ENCODE measurements at places on chromosomes 7 and 10.
A peak's percentile ranks its signal among the peaks of the same experiment; 100 is the strongest.

DNA sequence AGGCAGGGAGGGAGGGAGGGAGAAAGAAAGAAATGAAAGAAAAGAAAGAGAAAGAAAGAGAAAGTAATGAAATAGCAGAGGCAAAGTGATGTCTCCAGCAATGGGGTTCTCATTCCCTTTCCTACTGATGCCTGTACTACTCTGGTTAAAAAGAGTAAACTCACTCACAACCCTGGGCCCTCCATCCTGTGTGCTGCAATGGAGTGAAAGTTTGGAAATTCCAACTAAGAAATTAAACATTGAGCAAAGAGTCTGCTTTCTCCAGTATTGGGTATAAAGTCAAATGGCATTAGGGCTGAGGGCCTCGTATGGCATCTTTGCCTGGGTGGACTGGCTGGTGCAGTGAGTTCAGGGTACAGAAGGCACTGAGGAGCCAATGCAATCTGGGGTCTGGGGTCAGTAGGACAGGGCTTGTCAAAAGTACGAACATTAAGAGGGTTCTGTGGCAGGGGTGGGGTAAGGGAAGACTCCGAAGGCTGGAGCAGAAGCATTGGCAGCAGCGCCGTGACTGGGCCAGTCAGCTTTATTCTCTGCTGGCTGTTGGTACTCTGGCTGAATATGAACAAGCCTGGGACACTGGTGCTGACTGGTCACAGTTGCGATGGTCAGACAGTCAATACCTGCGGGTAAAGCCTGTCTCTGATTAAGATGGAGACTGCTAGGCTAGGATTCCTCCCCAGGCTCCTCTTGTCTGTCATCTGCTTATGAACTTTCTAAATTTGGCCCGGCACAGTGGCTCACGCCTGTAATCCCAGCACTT is 24.1 kb upstream of the TNS3 start:
- no peak for DNase-seq

DNA sequence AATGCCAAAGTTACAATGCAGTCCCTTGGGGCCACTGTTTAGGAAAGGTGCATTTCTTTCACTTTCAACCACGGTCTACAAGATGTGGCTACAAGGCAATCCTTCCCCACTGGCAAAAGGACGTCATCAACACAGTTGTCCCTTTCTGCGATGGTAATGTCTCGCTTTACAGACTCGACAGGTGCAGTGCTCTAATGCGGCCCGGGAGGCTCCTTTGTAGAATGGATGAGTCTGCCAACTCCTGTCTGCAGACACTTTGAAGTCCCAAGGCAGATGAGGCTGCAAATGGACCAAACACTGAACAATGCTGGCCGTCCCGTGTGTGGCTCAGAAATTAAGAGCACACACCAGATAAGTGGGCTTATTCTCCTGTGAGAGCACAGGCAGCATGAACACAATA is 133.7 kb downstream of the PIP4K2A start:
- no peak for DNase-seq

GRCh38 chr10:78277314-78278057 is 243.8 kb downstream of the RPS24 start:
- no peak for DNase-seq

DNA sequence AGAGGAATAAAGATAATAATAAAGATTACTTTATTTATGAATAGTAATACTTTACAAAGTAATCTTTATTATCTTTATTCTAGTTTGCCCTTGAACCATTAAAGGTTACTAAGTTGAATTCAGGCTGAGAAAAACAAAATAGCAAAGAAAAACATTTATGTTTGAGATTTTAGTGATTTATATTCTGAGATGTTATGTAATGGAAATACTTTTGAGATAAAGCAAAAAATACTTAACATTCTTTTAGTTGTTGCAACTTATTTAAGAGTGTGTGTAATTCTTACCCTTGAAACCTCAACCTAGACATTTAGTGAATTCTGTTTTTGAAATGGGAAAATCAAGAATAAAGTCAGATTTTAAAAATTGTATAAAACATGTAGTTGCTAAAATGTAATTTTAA is 40.0 kb downstream of the MINPP1 start:
- DNase-seq, result no peak

DNA sequence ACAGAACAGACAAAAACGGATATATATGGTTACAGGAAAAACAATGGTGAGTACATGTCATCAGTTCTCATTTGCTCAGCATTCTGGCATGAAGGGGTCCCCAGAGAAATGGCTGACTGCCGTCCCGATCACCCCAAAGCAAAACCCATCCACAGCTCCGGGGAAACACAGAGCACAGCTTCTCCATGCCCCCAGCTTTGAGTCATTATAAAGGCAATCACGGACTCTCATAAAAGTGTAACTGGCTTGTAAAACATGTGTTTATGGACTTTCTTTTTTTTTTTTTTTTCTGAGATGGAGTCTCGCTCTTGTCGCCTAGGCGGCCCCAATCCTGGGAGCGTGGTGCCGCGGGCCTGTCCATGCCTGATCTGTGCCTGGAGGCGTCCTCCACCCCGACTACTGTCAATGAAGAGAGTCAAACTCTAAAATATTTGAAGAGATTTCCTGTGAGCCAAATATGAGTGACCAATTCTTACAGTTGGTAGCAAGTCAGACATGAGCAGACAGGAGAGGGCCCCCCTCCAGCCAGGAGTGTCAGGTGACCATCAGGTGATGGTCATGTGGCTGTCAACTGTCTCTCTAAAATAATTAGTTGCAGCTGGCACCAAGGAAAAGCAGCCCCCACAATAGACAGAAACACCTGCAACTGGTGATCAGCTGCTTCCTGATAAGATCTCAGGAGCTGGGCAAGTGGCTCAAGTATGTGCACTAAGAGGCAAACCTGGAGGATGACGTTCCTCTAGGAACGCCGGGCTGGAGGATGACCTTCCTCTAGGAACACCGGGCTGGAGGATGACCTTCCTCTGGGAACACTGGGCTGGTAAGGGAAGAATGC is 21.7 kb upstream of the NOM1 start:
- DNase-seq, result peak; percentile 18

DNA sequence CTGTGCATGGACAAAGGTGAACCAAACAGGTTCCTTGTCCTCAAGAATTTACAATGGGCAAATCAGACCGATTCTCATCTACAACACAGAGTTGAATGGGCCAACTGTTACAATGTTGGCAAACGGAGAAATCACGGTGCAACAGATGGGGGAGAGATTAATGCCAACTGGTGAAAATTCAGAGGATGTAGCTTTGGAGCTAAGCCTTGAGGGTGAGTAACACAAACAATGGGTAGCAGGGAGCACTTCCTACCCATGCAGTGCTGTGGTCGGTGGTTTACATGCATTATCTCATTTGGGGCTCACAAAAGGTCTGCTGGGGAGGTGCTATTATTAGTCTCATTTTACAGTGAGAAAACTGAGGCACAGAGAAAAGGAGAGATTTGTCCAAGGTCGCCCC is 902 bp upstream of the NFE2L3 start:
- no peak for DNase-seq

DNA sequence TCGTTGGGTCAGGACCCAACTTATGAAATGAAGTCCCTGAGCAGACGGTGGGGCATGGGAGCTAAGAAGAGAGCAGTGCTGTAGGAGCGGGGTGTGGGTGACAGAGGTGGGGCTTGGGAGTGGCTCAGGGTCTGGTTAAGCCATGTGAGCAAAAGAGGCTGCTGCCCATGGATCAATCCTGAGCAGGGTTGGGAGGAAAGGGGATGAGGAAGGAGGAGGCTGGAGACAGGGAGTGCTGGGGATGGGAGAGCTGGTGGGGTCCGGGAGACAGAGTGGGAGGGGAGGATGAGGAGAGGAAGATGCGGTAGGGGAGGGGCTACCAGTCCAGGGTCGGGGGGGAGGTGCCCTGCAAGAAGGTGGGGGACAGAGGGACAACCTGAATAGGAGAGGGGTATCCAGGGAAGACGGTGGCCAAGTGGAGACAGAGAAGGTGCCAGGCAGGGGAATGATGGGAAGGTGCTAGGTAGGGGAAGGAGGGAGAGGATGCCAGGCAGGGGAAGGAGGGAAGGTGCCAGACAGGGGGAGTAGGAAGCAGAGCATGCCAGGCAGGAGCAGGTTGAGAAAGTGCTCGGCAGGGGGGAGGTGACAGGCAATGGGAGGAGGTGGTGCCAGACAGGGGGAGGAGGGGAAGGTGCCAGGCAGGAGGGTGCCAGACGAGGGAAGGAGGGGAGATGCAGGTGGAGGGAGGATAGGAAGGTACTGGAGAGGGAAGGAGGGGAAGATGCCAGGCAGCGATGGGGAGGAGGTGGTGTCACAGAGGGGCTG is 27.5 kb upstream of the SMARCD3 start:
- DNase-seq, result peak; percentile 22

DNA sequence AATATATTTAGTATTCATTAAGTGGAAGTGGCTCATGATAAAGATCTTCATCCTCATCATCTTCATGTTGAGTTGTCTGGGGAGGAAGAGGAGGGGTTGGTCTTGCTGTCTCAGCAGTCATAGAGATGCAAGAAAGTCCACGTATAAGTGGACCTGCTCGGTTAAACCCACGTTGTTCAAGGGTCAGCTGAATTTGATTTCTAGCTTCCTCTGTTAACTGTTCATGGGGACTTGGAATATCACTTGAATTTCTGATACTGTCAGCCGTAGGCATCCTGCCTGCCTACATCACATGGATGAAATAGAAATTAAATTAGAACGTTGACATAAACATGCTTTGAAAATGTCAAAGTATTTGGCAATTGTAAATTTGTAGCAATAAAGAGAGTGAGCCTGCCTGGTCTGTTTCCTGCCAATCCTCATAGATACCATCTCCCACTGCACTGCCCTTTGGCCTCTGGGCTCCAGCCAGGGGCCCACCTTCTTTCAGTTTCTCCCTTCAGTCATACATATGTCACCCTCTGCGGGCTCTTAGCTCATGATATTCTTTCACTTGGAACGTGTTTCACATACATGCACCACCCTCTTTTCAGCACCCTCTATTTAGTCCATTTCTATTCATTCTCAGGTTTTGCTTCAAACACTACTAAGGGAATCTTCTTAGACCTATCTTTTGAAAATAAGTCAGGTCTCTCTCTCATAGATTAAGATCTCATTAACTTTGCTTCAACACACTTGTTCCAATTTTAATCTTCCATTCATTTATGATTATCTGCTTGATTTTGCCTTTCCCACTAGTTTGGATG is 376.3 kb downstream of the IPMK start:
- DNase-seq, result no peak

- DNase-seq, result no peak
Observed at GRCh38 chr10:49396666-49396999, 744 bp upstream of the DRGX start.

GRCh38 chr7:167976-168791 is 24.2 kb upstream of the FAM20C start:
- DNase-seq, result no peak

DNA sequence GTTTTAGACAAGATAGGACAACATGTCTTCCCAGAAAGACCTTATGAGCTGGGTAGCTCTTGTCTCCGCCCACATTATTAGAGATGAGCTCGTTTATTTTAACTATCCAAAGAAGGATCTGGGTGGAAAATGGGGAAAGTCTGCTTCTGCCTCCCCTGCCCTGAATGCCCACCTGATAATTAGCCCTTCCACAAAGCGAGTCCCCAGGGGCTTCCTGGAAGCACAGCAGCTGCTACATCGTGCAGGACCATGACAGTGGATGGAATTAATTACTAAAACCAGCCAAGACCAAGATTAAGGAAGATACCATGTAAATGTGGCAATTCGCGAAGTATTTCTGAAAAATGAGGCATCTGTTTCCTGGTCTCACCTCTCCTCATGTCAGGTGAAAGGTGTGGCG is 374.4 kb downstream of the PAXIP1 start:
- DNase-seq, result no peak

DNA sequence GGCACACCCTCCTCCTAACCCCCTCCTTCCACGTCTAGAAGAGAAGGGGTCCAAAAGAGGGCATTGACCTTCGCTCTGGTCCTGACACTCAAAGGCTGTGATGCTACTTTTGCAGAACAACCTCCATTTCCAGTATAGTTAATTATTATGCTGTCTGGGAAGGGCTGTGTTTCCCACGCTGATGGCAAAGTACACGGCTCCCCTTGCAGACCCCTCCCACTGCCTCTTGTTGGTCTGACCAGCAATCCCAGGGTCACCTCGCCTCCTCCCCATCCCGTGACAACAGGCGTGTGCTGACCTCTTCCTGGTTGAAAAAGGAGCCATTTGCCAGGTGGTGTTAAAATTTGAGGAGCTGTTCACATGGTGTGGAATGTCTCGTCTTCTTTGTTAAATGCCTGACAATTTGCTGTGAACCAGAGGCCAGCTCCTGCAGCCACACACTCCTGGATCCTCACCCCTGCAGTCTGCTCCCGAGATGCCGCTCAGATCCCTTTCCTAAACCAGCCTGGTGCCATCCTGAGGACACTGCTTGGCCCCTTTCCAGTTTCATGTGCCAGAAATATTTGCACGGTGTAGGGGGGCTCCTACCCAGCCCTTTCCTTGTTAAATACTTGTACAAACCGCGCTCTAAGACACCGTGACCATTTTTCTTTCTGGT is 321.7 kb downstream of the WDR37 start:
- DNase-seq, result no peak

DNA sequence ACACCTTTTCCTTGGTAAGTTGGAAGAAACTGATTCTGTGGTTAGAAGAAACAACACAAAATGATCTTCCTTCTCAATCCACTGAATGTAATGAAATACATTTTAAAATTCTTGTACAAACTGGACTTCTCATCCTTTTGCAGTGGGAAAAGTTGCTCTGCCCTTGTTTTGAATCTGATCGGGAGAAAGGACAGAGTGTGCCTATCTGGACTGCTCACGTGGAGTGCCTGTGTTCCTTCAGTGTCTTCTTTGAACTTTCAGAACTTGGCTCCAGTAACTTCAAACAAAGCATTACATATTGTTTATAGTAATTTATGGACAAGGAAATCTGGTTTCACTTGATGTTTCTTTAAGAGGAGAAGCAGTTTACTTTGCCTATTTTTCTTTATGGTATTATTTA is 17.1 kb downstream of the SLC26A3 start:
- no peak for DNase-seq

- no peak for DNase-seq
Observed at GRCh38 chr10:90964781-90965465, 44.0 kb upstream of the ANKRD1 start.

- DNase-seq, result no peak
Observed at GRCh38 chr7:150738591-150739001, 1.4 kb downstream of the GIMAP5 start.

GRCh38 chr7:73519867-73520672 is 2.0 kb downstream of the BAZ1B start:
- DNase-seq, result peak; percentile 19

DNA sequence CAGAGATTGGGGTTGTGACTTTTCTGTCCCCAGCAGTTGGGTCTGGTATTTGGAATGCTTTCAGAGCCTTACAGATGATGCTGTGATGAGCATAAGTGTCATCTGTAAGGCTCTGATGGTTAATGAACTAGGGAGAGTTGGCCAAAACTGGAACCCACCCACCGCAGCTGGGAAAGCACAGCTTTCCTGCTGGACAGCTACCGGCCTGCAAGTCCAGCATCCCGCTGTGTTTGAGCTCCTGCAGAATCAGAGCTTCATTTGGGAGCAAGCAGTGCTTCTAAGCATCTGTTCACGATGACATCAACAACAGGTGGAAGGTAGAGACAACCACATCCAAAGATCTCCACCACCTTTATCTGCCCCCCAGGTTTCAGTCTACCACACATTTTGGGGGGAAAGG is 11.7 kb downstream of the UCN3 start:
- no peak for DNase-seq

Measured in NCI-H526 (cell line).